ENCODE measurements at places on chromosomes 5 and 9.

DNA sequence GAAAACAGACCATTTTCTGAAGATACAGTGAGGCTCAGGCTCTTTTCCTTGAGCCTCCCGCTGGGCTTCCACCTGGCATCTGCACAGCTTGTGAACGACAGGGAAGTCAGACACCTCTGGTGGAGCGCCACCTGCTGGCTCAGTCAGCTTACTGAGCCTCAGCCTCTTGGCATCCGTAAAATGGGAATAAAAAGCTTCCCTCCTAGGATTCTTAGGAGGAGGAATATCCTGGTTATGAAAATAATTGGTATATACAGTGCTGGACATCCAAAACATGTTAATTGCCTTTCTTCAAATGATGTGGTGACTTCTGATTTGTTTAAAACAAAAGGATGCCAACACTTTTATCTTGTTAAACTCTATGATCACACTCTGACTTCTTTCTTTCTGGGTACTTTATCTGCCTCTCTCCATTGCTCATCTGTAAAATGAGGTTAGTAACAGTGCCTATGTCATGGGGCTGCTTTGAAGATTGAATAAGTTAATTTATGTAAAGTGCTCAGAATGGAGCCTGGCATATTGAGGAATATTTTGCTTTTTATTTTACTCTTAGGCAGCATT, 67.5 kb downstream of the MAMDC2 start:
- peak; percentile 11 for DNase-seq

DNA sequence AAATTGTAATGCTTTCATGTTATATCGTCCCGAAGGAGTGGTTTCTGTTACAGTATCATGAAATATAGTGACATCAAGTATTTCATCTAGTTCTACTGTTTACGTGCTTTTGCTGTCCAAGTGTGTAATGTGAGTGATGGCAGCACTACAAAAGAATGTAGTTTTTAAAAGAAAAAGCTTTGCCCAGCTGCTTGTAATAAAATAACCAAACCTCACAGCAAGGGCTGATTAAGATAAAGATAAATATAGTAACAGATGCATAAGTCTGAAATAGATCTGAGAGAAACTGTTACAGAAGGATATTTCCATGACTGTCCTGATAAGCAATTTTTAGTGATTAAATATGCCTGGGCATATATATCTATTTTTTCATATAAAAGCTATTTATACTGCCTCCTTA, 106.4 kb downstream of the AUH start:
- no peak for DNase-seq

DNA sequence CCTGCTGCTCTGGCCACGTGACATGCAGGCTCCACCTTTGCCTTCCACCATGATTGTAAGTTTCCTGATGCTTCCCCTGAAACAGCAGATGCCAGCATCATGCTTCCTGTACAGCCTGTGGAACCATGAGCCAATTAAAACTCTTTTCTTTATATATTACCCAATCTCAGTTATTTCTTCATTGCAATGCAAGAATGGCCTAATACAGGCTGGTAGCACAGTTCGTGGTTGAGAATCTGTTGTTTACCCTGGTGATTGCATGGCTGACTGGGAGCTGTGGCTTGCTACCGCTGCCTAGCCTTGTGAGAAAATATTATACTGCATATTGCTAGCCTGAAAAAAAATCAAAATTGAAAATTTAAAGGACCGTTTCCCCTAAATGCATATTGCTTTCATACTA, 44.8 kb upstream of the PTPN3 start:
- no peak for DNase-seq

- DNase-seq = peak; percentile 83
Measured at GRCh38 chr5:1008451-1009358, at the start of gene NKD2. NKD2 (plus strand) TSS chr5:1008802; CDS start chr5:1009058, 256 bp downstream.

GRCh38 chr9:109973336-109973735, 193.3 kb downstream of the PALM2AKAP2 start:
- DNase-seq = no peak

GRCh38 chr5:142520885-142521284, 165.0 kb downstream of the FGF1 start:
- DNase-seq = no peak

- no peak for DNase-seq
Measured at GRCh38 chr5:10552183-10553143, 11.4 kb upstream of the ANKRD33B start.

DNA sequence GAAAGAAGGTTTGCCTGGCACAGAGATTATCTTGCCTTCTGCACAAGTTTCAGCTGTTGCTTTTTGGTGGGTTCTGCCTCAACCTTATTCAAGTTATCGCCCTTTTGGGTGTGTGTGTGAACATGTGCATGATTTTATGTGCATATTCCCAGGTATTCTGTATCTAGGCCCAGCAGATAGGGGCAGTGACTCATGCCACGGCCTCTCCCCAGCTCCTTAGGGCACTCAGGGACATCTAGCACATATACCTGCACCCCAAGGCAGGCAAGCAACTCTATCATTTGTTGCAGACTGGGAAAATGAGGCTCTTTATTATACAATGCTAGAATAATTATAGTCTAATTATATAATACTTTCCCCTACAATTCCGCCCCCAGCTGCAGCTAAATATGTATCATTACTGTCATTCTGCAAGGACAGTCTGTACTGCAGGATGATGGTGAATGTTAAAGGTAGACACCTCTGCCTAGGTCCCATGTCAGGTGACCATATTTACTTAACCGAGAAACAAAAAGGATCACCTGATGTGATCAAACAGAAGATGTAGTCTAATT, 128.9 kb downstream of the PDE8B start:
- no peak for DNase-seq

GRCh38 chr5:58115811-58116210, 344.1 kb downstream of the PLK2 start:
- no peak for DNase-seq

DNA sequence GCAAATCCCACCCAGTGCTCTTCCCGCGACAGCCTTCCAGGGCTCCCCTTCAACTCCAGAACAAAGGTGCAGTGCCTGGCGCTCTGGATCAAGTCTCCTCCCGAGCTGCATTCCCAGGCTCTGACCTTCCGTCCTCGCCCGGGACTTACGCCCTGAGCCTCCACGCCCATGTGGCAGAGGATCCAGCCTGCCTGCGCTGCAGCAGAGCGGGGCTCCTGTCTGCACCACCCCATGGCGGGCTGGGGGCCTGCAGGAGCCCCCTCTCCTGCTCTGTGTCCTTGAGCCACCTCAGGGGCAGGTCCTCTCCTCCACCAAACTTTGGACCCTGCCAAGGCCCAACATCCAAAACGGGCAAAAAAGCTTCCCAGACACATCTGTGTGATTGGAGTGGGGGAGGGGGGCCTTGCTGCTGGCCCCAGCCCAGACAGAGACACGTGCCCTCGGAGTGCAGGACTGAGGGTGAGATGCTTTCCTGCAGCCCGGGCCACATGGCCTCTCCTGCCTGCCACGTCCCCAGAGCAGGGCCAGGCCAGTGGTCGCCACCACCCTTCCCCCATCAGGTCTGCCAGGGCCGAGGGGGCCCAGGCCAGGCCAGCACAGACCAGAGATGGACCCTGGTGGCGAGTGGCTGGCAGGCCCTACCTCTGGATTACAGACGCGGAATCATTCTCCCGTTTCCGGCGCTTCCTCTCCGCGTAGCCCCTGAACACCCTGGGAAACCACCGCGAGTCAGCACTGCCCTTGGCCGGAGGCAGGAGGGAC, 4.4 kb downstream of the NSMF start:
- DNase-seq = no peak

GRCh38 chr5:138610415-138610917, 35.3 kb upstream of the HSPA9 start:
- DNase-seq = no peak

DNA sequence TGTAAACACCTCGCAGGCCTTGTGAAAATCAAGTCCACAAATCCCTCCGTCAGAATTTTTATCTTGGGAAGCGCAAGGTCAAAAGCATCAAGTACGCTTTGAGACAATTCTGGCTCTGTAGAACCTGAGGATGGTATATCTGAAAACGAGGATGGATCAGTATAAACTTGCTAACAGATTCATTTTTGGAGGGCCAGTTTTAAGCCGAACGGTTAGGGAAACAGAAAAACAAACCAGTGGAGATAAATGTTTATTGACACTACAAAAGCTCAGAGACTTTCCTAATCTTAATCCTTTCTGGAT, 352 bp upstream of the PGGT1B start:
- DNase-seq = no peak

- no peak for DNase-seq
Measured at GRCh38 chr9:120627073-120627472, 47.1 kb upstream of the CDK5RAP2 start.

DNA sequence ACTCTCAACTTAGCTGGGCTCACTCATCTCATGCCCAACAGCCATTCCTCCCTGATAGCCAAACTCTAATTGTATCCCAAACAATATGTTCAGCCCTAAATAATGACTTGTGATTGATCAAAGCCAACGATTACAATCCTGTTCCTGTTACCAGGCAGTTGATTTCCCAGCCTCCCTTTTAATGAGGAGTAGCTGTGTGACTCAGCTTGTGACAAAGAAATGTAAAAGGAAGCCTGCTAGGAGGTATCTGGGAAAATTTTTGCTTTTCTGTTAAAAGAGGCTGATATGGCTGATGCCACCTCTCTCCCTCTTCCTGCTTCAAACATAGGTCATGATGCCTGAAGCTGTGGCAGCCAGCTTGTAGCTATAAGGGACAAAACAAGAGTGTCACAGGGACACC, 19.6 kb upstream of the ENC1 start:
- DNase-seq = no peak

- no peak for DNase-seq
Measured at GRCh38 chr9:125829743-125830142, 82.6 kb downstream of the PBX3 start.

- no peak for DNase-seq
Measured at GRCh38 chr9:95907794-95908193, 32.3 kb downstream of the ERCC6L2 start.

- DNase-seq = no peak
Measured at GRCh38 chr5:64213531-64213930, 47.9 kb downstream of the RNF180 start.

GRCh38 chr9:78307360-78307759, 10.4 kb downstream of the PSAT1 start:
- no peak for DNase-seq

DNA sequence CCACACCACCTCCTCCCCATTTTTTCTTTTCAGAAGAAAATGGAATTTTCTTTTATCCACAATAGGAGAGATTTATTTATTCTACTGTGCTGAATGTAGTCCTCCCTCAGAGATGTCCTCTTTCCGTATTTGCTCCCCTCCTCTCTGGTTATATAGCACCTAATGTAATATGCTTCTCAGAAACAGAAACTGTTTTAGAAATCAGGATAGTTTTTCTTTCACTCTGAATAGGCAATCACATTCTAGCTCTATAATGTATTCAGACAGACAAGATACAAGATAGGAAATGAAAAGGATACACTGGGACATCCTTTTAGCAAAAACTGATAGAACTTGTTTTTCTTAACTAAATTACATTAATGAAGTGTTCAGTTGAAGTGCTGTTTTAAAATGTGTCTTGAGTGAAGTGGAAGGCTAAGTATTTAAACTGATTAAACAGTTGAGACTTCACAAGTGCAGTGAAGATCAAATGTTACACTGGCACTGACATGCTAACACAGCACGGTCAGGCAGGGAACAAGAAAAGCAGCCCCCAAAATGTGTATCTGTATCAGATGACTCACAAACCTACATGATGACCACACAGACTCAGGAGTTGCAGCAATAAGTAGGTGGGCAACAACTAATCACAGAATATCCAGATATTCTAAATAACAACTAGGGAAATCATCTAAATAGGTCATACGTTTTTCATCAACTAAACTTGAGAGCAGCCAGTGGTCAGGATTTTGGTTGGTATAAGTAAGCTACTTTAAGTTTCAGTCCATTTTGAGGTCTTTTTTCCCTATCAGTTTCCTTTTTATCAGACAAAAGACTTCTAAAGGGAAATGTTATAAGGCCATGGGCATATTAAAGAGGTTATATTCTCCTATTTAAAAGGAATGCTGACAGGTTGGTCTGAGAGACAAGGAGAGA, 260.4 kb downstream of the MLLT3 start:
- DNase-seq = no peak

GRCh38 chr5:73654171-73654811, 28.3 kb downstream of the ARHGEF28 start:
- no peak for DNase-seq

- no peak for DNase-seq
Measured at GRCh38 chr9:113653746-113654604, 190.4 kb downstream of the RGS3 start.
